Left renal pelvis (tissue), 4 donors: ENCODE measurements at places on chromosomes 16 and 17.
A peak's percentile ranks its signal among the peaks of the same experiment; 100 is the strongest.

- DNase-seq, result no peak
Observed at GRCh38 chr17:33639103-33639880, 346.2 kb upstream of the ASIC2 start.

DNA sequence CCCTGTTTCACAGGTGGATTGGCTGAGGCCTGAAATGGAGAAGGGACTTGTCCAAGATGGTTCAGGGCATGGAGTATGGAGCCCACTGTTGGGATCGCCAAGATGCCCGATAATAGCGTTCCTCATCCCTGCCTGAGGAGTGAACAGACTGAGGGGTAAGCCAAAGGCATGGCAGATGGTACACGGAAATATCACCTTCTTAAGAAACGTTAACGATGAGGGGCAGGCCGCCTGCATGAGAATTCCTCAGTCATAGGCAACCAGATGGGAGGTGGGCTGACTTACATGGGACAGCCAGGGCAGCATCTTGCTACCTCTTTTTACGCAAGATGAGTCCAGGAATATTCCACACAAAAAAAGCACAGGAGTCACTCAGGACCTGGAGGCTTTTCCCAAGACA, 188.1 kb downstream of the CCDC182 start:
- DNase-seq, result no peak

DNA sequence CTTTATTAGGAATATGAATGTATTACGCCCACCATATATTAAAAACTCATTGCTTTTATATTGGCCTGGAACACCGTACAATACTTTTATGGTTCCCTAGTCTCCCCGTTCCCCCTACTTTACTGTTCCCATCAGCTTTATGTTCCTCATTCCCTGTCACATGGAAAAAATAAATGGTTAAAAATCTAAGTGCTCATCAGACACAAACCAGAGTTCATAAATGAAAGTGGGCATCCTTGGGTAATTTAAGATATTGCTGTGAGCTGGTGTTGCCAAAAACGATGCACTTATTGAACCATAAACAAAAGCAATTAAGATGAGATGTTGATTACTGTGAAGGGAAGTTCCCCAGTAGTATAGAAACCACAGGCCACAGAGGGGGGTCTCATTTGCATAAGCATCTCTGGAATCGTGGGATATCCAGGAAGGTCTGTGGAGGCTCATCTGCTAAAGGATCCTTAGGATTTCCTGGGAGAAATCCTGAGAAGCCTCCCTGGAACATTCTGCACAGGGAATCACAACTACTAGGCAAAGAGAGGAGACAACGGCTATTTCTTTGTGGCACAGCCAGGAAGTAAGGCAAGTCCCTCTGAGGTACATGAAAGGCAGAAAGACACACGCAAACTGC, 591.4 kb upstream of the CDH11 start:
- DNase-seq, result no peak

DNA sequence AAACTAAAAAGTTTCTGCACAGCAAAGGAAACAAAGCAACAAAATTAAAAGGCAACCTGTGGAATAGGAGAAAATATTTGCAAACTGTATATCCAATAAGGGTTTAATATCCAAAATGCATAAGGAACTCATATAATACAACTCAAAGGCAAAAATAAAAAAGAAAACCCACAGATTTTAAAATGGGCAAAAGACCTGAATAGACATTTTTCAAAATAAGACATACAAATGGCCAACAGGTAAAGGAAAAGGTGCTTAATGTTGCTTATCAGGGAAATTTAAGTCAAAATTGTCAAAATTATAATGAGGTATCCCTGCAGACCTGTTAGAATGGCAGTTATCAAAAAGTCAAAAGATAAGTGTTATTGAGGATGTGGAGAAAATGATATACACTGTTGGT, 133.5 kb upstream of the CACNG5 start:
- DNase-seq, result no peak

GRCh38 chr16:50428116-50428515, 59.3 kb upstream of the BRD7 start:
- DNase-seq, result no peak

DNA sequence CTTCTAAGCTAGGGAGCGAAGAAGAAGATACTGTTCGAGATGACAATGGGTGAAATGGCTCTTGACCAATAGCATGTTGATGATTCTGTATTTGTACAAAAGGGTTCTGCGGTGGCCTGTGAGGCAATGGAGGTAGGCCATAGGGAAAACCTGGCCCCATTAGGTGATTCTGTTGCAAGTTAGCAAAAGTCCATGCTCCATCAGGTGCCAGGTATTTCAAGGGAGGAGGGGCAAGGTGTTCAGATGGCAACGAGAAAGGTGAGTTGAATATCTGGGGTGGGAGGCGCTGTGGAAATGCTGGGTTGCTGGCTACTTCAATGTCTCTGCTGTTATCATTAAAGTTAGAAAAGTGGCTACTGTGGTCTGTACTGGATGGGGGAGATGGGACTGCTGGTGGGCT, 62.8 kb downstream of the CACNG1 start:
- peak; percentile 6 for DNase-seq

DNA sequence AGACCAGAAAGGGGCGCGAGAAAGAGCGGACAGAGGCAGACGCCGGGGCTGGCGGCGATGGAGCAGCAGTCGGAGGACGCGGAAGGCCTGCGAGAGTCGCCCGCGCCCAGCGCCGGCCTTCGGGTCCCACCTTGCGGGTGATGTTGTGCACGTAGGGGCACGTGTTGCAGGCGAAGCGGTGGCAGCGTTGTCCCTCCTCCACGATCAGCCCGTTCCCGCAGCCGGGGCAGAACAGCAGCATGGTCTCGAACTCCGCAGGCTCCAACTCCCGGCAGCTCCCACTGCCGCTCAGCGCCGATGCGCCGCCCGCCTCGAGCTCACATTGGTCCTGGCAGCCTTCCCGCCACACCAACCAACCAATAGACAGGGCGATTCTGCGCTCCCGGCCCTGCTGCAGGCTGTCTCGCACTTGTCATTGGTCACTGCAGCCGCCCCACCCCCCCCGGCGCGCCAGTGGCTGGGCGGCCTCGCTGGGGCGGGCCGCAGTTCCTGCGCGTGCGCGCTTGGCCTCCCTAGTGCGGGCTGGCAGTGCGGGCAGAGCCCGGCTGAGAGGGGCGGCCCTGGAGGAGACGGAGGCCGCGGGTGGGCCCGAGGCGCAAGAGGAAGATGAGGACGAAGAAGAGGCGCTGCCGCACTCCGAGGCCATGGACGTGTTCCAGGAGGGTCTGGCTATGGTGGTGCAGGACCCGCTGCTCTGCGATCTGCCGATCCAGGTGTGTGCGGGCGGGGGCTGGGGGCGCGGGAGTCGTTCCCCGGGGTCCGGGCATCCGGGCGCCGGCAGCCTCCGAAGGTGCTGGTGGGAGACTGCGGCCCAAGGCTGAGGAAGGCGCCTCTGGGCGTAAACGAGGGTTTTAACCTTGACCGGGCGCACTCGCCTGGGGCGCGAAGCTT, at the start of the genes POLR3K and SNRNP25:
TSS of gene POLR3K (minus strand) at position 263 of the 891 bp plus-strand sequence. CDS start at position 241, 22 bp downstream.
TSS of gene SNRNP25 (plus strand) at position 483 of the 891 bp plus-strand sequence. CDS start at position 672, 189 bp downstream.
- peak; percentile 90 for DNase-seq

GRCh38 chr16:11890231-11890965, 25.4 kb downstream of the GSPT1 start:
- DNase-seq, result no peak

GRCh38 chr17:2262135-2262587, 41.4 kb downstream of the SMG6 start:
- no peak for DNase-seq

GRCh38 chr17:47225436-47225858, 16.3 kb downstream of the MYL4 start:
- DNase-seq, result no peak

DNA sequence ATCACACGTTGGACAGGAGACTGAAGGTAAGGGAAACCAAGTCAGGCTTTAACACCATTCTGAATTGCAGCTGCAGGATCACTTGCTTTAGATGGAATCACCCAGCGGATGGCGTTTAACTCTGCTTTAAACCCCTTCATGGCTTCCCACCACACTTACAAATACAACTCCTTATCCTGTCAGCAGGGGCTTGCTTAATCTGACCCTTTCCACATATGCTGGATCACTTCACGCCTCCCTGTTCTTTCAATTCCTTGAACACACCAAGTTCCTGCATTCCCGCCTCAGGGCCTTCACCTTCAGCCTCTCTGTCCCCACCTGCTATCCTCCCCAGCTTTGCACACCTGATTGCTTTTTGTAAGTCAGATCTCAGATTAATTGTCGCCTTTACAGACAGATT, 442.2 kb downstream of the MAF start:
- DNase-seq, result no peak

- DNase-seq, result no peak
Observed at GRCh38 chr16:87702325-87702811, 63.4 kb downstream of the KLHDC4 start.

DNA sequence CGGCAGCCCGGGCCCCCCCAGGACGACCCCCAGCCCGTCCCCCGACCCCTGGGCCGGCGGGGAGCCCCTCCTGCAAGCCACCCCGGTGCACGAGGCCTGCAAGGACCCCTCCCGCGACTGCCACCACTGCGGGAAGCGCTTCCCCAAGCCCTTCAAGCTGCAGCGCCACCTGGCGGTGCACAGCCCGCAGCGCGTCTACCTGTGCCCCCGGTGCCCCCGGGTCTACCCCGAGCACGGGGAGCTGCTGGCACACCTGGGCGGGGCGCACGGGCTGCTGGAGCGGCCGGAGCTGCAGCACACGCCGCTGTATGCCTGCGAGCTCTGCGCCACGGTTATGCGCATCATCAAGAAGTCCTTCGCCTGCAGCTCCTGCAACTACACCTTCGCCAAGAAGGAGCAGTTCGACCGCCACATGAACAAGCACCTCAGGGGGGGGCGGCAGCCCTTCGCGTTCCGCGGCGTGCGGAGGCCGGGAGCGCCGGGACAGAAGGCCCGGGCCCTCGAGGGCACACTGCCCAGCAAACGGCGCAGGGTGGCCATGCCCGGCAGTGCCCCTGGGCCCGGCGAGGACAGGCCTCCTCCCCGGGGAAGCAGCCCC, 15.6 kb upstream of the ZFPM1 start:
- no peak for DNase-seq

DNA sequence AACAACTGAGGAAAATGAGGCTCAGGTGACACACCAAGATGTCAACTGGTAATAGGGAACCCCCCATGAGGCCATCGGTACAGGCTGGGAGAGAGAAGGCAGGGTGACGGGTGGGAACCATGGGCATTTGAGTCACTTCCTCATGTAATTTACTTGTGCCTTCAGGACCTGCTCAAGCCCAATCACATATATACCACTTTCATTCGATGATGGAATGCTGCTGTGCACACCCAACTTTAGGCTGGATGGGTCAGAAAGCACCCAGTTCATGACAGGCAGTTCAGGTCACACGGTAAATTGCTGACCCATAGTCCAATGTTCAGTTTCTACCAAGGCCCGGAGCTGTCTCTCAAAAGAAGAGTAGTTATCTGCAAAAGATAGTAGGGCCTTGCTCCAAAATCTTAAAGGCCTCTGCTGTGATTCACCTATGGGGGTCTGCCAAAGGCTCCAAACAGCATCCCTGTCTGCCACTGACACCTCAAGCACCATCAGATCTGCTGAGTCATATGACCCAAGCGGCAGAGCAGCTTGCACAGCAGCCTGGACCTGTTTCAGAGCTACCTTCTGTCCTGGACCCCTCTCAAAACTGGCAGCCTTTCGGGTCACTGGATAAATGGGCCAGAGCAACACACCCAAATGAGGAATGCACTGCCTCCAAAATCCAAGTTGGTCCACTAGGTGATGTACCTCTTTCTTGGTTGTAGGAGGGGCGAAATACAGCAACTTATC, 24.7 kb downstream of the ZZEF1 start:
- DNase-seq, result no peak

GRCh38 chr16:75495076-75495674, at the start of gene CHST6:
Gene CHST6, minus strand, starts transcription at chr16:75495441. Its CDS starts 15,613 bp downstream, at chr16:75479828.
- DNase-seq, result no peak

GRCh38 chr16:9134306-9134705, 42.9 kb downstream of the HAPSTR1 start:
- no peak for DNase-seq

DNA sequence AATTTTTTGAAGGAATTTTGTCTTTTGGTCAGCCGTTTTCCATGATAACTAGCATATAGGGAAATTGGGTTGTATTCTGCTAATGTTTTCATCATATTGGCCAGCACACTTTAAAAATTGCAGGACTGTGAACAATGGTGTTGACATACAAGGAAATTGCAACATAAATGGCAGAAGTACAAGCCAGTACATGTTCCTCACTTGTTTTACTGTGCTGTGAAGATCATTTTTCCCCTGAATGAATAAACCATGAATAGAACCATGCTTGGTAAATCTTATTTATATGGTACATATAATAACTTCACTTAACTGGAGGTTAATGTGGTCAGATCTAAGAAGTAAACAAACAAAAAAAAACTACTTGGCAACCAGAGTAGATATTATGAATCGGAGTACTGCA, 22.8 kb downstream of the OMG start:
- DNase-seq, result no peak

- DNase-seq, result no peak
Observed at GRCh38 chr16:11638140-11638539, 30.1 kb upstream of the SNN start.

- no peak for DNase-seq
Observed at GRCh38 chr17:75688209-75688825, 21.2 kb downstream of the SAP30BP start.

- no peak for DNase-seq
Observed at GRCh38 chr17:29663155-29663554, 40.4 kb upstream of the CORO6 start.

GRCh38 chr16:85365120-85365519, 248.0 kb upstream of the GSE1 start:
- no peak for DNase-seq

DNA sequence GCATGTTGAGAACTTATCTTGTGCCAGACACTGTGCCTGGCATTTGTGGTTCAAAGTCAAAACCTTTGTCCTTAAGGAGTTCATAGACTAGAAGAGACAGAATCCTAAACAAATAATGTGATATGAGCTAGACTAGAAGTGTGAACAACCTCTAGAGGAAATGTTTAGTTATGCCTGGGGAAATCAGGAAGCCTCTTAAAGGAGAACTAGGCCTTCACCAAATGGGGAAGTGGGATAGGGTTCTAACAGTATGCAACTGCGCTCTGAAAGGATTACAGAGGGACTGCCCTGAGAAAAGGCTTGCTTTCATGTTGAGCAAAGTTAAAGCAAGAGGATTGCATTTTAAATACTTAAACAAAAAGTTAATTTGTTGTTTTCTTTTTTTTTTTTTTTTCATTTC, 4.9 kb downstream of the RUNDC1 start:
- DNase-seq, result no peak

DNA sequence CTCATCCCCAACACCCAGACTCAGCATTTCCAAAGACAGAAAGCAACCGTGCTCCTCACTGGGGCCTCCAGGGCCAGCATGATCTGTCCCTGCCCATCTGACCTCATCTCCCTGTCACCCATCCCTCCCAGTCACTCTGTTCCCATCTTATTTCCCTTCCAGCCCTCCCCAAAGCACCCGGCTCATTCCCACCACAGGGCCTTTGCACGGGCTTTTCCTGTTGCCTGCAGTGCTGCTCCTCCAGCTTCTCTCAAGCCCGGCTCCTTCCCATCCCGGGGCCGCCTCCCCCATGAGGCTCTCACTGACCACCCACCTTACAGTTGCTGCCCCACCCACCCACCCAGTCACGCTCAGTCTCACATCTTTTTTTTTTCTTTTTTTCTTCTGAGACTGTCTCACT, 54.8 kb downstream of the RMI2 start:
- DNase-seq, result no peak

GRCh38 chr17:4696437-4696805, 7.5 kb downstream of the PELP1 start:
- no peak for DNase-seq

- no peak for DNase-seq
Observed at GRCh38 chr16:72908362-72909167, 139.4 kb downstream of the ZFHX3 start.

- DNase-seq, result no peak
Observed at GRCh38 chr16:1152123-1152638, 725 bp upstream of the CACNA1H start.

GRCh38 chr17:40218740-40219593, at the start of gene WIPF2:
Gene WIPF2, plus strand, starts transcription at chr17:40219304. Its CDS starts 37,156 bp downstream, at chr17:40256460.
- DNase-seq, result peak; percentile 95

- DNase-seq, result peak; percentile 64
Observed at GRCh38 chr17:73492821-73493814, 151.1 kb downstream of the SDK2 start.
